ENCODE measurements at places on chromosomes 11 and 22.

DNA sequence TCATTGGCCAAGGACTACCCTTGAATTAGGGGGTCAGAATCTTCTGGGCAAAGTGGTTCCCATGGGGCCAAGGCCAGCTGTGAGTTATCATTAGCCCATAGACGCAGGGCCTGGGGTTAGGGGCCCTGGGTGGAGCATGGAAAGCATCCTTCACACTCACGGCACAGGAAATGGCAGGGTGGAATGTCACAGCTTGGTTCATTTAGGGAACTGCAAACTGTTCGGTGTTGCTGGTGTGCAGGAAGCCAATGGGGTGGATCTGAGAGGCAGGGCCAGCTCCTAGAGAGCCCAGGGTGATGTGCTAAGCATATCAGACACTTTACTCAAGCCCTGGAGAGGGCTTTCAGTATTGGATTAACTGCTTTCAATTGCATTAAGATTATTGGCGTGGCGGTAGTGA, 42.9 kb downstream of the TECTA start:
- DNase-seq: no peak

- no peak for DNase-seq
These were observed 97.4 kb upstream of the PRDM11 start for GRCh38 chr11:45048870-45049691.

- DNase-seq: no peak
These were observed 9.1 kb downstream of the INSC start for GRCh38 chr11:15123849-15124248.

DNA sequence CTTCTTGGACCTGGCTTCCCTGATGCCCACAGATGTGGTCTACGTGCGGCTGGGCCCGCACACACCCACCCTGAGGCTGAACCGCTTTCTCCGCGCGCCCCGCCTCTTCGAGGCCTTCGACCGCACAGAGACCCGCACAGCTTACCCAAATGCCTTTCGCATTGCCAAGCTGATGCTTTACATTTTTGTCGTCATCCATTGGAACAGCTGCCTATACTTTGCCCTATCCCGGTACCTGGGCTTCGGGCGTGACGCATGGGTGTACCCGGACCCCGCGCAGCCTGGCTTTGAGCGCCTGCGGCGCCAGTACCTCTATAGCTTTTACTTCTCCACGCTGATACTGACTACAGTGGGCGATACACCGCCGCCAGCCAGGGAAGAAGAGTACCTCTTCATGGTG, 1.2 kb downstream of the CNGA4 start:
- no peak for DNase-seq

DNA sequence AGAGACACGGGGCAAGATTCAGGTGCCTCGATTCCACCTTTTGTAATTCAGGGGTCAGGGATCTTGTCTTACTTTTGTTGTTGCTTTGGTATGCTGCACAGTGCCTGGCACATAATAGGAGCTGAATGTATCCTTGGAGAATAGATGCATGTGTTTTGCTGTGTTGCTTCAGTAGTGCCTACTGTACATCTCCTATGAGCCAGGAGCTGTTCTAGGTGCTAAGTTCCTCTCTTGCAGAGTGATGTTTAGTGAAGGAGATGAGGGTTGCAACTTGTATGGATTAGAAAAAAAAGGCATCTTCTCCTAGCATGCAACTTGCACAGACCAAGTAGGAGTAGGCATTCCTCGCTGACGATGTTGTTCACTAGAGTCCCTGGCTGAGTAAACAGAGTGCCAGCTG, 555.4 kb downstream of the NTM start:
- DNase-seq: no peak

GRCh38 chr11:12177739-12178338, 67.4 kb downstream of the MICAL2 start:
- no peak for DNase-seq

GRCh38 chr11:109794501-109794900, 298.7 kb upstream of the ZC3H12C start:
- DNase-seq: no peak

- DNase-seq: no peak
These were observed 37.9 kb upstream of the NUP160 start for GRCh38 chr11:47886096-47886495.

Data from T-cell (primary cell).